Activated T-helper 17 cell treated with anti-CD3 and anti-CD28 coated beads, Interleukin-2, amount 50 U/mL, for 72 hours (primary cell): ENCODE measurements at places on chromosomes 5 and 9. TPM values are rescaled to one million over a fixed set of nuclear protein-coding genes. Genes with fewer than 3 reads are reported as not detected.

Gene UNC13B
- 1.4 TPM for total RNA-seq

- ATAC-seq, result no peak
Observed at GRCh38 chr5:6475626-6476312, 27.1 kb downstream of the UBE2QL1 start.

Gene UNC5A
- not detected for total RNA-seq

DNA sequence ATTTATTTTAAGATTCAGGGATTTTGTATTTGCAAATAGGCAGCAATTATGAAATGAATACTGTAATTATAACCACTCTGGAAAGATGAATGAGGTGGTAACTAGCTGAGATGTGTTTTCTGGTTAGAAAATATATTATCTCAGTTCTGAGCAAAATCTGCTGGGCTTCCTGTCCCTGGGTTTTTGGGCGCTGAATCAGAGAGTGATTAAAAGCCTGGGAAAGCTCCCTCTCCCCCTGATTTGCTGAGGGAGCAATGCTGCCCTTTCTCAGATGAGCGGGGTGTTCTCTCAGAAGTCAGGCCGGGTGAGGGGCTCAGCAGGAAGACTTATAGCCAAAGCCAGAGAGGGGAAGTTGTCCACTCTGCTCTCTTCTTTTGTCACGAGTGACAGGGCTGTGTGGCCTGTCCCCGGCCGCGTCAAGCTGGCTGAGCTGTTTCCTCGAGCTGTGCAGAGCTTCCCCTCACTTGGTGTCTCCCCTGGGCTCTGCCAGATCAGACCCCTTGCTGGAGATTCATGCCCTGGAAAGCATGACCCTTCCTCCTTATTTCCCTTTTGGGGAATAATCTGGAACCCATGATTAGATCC, 39.8 kb upstream of the PITX1 start:
- no peak for ATAC-seq

DNA sequence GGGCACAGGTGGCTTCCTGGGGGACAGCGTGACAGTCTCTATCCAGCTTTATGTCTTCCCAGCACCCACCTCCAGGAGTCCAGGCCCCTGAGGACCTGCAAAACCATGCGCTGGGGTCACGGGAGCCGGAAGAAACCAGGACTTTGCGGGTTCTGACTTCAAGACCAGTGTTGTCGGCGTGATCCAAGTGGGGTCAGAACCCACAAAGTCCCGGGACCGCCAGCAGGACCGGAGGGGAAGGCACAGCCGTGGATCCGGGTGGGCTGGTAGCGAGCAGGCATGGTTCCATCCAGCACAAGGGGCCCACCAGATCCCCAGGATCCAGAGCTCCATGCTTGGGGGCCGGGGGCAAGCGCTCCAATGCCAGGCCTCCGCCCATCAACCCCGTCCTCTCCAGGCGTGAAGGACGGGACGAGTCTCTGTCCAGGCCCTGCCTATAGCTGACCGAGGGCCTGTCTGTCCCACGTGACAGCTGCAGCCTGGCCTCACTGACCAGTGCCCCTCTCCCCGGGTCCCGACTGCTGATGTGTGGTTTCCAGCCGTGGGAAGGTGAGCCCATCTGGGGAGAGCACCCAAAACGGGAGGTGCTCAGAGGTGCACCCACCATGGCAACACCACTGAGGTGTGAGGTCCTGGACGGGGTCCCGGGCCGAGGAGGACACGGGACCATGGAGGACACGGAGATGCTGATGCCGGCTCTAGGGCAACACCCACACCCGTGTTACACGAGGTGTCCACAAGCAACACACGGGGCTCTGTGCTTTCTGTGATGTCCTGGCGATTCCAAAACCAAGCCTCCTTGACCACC, 48.9 kb downstream of the SLC12A7 start:
- ATAC-seq, result no peak

Gene FRMD3
- 0.82 TPM for total RNA-seq

DNA sequence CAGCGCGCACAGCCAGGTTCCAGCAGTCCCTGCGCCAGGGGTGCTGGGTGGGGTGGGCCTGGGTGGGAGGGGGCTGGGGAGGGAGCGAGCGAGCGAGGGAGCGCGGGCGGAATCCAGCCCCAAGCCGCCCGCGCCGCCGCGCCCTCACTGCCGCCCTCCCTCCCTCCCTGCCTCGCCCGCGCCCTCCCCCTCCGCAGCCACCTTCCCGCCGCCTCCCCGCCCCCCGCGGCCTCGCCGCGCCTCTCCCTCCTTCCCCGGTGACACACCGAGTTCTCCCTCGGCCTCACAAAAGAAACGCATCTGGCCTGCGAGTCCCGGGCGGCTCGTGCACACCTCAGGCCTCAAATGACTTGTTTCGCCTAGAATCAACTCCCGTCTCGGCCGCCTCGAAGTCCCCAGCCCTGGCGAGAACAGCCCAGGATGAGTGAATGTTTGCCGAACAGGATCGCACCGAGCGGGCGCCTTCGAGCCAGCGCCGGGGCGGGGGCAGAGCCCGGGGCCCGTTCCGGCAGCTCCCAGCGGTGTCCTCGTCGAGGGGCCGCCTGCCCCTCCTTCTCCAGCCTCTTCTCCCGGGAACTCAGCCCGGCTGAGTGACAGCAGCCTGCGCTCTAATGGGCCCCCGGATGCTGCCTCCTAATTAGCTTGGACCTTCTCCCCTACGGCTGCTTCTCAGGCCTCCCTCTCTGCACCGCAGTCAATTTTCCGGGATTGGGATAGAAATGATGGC, 371 bp upstream of the PITX1 start:
- ATAC-seq, result no peak

Gene PLEKHG4B
- 0.11 TPM for total RNA-seq

Gene SHROOM1
- 0.54 TPM for total RNA-seq

Gene STK10
- total RNA-seq, result 158 TPM

Gene DMRT2
- total RNA-seq, result not detected

GRCh38 chr9:69674112-69674685, 2.0 kb upstream of the APBA1 start:
- no peak for ATAC-seq

DNA sequence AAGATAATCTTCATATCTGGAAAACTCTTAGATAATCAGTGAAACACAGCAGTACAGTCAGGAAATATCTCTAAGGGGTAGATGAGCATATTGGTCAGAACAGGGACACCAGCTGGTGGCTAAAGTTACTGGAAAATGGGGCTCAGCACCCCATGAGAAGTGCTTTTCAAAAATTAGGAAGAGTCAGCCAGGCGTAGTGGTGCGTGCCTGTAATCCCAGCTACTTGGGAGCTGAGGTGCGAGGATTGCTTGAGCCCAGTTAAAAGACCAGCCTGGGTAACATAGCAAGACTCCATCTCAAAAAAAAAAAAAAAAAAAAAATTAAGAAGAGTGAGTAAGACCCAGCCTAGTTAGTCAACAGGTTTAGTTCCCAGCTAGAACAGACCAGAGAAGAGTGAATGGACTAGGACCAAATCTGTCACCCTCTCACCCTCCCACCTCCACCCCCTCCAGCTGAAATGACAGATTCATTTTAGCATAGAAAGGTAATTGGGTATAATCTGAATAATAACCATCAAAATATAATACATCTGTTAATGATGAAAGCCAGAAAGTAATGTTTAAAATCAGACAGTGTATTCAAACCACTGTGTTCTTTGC, 120.9 kb downstream of the CDC42SE2 start:
- ATAC-seq, result peak; percentile 54

GRCh38 chr5:68994645-68995044, 99.2 kb upstream of the SLC30A5 start:
- peak; percentile 70 for ATAC-seq

GRCh38 chr5:159031513-159031912, 68.2 kb downstream of the EBF1 start:
- no peak for ATAC-seq

- ATAC-seq, result no peak
Observed at GRCh38 chr5:133222521-133222920, 170.7 kb downstream of the HSPA4 start.

GRCh38 chr9:107841076-107841475, 351.5 kb upstream of the KLF4 start:
- no peak for ATAC-seq

- ATAC-seq, result peak; percentile 15
Observed at GRCh38 chr5:132095424-132095972, 21.9 kb downstream of the CSF2 start.

Gene BAAT
- total RNA-seq, result 0.08 TPM

DNA sequence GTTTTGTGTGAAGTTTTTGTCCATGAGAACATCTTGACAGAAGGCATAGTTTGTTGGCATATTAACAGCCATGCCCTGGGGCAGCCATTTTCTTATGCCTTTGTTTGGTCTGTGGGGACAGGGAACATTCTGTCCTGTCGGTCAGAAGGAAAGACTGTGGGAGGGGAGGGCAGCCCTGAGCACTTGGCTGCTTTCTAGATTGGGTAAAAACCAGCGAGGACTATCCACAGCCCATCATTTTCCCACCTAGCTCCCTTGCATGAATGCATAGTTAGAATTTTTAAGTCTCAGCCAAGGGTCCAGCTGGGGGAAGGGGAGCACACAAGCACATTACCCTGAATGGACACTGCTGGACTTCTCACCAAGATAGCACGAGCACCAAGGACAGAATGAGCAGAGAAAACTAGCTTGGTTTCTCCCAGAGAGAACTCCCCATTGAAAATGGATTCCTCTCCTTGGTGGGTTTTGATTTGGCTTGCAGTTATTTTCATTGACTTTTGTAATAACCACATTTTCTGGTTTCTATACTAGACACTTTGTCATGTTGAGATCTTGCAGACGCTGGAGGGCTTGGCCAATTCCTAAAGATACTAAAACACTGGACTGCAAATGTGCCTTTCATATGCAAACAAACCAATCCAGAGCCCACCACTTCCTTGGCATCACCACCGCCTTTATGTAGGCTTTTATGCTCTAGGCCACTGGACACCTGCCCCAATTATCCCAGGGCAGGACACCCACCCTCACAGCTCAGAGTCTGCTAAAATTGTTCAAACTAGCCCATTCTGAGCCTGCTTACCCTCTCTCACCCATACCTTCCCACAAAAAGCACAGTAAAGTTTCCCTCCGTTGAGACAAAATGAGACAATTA, 129.9 kb downstream of the BOD1 start:
- no peak for ATAC-seq

- no peak for ATAC-seq
Observed at GRCh38 chr5:88557881-88558280, 289.2 kb upstream of the TMEM161B start.

GRCh38 chr5:148632255-148633066, 21.9 kb downstream of the HTR4 start:
- no peak for ATAC-seq

DNA sequence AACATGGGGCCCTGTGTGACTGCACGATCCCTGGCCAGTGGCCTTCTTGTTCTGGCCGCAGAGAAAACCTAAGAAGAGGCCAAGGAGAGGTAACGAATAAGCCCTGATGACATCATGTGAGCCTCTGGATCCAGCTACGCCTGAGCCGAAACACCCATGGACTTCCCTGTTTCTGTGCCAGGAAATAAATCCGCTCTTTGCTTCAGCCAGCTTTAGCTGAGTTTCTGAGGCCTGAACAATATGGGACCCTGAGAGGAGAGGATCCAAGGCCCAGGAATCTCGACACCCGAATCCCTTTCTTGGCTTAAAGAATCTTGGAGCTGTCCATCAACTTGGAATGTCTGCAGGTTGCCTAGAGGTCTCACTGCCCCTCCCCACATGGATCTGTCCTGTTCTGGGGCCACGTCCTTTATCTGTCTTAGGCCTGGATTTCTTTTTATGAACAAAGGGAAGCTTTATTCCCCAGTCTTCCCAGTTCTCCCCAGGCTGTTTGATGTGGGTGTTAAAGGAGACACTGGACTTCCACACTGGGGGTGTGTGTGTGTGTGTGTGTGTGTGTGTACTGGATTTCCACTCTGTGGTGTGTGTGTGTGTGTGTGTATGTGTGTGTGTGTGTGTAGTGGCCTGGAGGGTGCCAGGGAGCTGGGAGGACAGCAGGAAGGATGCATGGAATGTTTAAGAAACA, 13.7 kb downstream of the IER5L start:
- no peak for ATAC-seq

- peak; percentile 92 for ATAC-seq
Observed at GRCh38 chr5:168227973-168228615, 63.4 kb upstream of the WWC1 start.

DNA sequence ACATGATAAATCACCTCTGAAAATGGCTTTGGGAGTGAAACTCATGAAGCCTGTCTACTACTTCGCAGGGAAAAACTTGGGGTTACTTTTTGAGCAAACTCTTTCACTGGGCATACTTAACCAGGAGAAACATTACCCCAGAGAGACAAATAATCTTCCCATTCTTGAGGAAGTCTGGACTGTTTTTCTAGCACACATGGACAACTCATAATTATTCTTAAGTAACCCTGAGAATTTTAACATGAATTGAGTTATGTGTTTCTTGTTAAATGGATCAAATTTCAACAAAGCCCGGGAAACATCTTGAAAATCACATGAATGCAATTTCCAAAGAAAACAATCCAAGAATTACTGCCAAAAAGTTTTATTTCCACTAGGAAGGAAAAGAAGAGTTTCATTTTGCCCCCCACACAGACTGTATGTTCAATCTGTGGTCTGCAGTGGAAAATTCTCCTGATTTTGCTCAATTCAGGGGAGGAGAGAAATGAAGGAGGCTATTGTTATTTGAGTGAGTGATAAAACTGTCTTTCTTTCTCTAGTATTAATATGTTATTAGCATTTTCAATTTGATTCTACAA, 564.8 kb upstream of the CLINT1 start:
- ATAC-seq, result no peak

DNA sequence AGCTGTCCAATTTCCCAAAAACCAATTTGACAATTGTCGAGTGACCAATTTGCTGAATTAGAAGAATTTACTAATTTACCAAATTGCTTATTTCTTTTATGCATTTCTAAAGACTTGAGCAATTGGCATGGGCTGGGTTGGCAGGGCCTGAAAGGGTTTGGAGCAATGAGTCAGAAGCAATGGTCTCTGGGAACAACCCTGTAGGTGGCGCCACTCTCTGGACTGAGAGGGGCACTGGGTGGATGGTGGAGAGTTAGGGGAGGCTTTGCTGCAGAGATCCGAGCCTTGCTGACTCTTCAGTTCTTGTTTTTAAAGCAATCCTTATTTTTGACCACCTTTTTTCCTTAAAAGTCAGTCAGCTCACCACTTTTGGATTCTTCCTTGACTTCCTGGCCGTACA, 71.5 kb upstream of the RPS23 start:
- peak; percentile 64 for ATAC-seq

DNA sequence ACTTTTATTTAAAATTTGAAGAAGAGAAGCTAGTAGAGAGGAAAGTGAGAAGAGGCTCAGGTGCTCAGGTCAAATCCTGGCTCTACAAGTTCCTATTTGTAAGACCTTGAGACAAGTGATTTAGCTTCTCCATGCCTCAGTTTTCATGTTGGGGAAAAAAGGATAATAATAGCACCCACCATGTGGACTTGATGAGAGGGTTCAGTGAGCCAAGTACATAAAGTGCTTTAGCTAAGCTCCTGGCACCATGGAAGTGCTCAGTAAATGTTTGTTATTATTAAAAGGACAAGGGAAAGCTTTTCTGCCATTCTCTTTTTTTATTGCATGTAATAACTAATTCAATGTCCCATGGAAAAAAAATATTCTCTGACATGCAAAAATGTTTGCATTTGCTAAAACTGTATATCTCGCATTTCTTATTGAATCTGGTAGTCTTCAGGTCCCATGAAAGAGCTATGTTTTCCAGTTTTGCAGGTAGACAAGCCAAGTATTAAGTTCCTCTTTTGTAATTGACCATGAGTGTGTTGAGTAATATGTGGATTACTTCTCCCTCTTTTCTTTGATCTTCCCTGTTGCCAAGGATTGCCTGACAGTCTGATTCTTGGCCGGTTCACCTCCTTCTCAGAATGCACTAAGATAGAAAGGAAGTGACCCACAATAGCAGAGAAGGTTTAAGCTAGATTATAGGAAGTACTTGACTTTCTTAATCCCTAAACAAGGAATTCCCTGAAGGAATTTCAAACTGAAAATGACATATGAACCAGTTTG, 45.6 kb upstream of the TRIM32 start:
- ATAC-seq, result no peak

- no peak for ATAC-seq
Observed at GRCh38 chr5:151097820-151098767, 17.3 kb upstream of the TNIP1 start.

Gene SLC35D2
- total RNA-seq, result 7.1 TPM
